ENCODE measurements at places on chromosomes 12 and 14.

- no peak for DNase-seq
These were observed 573 bp upstream of the SUSD6 start for GRCh38 chr14:69610874-69611171.

- peak; percentile 10 for DNase-seq
These were observed 11.8 kb downstream of the COPS7A start for GRCh38 chr12:6735448-6736191.

DNA sequence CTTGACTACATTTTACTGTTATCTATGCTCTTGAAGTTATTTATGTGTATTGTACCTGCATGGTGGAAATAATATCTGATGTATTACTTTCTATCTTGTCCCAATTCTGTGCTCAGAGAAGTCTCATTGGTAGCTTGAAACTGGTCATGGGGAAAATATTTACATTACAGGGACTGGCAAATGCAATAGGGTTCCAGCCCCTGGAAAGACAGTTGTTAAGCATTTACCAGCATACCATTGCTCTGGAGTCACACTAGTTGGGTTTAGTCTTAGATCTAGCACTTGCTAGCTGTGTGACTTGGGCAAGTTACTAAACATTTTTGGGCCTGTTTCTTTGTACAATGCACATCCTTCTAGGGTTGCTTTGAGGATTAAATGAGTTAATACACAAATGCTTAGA lies 86.3 kb upstream of the NRXN3 start:
- no peak for DNase-seq

DNA sequence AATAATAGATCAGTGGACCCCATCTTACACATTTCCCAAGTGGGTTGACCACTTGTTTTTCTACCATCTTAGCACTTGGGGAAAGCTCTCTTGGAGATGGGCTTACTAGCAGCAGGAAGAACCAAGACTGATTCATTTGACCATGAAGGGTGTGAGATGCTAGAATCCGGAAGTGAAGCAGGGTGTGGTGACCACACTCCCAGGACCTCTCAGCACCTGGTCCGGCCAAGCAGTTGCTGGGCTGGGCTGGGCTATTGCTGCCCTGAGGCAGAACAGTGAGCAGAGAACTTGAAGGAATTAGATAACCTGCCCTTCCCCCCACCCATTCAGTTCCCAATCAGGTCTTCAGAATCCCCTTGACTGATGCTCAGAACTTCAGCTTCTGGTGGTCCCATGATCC lies 24.4 kb downstream of the ADCY6 start:
- no peak for DNase-seq

GRCh38 chr14:88422047-88422446 lies 36.6 kb downstream of the SPATA7 start:
- DNase-seq, result no peak

- no peak for DNase-seq
These were observed 797.4 kb downstream of the DIO2 start for GRCh38 chr14:79413734-79414428.

DNA sequence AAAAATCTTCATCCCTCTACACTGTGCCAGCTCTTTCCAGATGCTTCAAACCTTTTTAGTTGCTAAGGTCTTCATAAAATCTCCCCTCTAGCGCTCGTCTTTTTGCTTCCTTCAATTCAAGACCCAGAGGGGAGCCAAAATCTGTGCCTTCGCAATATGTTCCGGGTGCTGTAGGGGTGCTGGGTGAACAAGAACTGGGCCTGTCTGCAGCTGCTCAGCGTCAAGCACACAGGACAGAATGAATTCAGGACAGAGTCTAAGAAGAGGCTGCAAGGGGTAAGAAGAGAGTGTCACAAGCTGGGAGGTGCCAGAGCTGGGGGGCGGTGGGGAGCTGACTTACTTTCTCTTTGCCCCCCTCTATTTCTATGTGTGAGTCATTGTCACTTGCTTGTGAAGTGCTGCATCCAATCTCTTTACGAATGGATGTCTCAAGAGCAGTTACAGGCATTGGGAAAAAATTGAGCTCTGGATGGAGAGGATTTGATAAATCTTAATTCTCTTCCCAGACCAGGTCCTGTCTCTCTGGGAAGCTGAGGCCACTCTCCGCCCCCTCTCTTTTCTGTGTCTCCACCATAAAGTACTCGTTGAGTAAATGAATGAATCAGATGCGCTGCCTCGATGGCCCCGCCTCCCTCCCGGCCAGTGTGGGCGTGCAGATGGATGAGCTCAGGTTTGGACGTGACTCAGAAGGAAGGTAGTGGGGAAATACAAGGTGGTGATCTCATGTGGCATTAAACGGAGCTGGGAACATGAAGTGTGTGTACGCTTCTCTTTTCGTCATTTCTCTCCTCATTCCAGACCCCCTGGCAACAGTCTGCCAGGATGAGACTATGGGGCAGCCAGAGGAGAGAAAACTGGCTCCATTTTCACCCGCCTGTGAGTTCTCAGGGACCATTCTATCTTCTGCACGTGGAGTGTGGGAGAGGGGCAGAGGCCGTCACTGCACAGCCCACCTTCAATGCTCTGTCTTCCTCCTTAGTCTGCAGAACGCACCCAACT lies 91.3 kb downstream of the TSPAN9 start:
- DNase-seq, result no peak

GRCh38 chr12:105587237-105587636 lies 256.7 kb downstream of the C12orf75 start:
- no peak for DNase-seq

DNA sequence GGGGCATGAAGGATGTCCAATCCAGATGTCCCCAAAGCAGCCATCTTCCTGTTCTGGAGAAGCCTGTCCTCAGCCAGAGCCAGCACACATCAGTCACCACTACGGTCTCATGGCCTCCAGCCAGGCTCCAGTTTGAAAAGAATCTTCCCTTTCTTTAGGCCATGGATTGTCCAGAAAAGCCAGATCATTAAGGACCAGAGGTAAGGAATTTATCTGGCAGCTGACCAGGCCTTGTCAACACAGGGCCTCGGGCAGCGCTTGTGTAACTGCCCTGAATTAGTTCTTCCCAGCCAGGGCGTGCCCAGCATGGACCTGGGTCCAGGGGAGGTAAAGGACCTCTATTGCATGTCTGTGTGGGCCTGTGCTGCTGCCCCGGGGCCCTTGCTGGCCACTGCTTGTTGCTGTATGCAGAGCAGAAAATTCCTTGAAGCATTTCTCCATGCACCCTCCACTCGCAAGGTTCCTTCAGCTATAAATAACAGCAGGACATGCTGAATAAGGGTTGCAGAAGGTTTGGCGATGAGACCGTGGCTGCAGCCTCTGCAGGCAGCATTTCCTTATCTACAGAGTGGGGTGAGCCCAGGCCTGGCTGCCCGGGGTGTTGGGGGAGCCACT lies 21.7 kb upstream of the VPS37B start:
- no peak for DNase-seq

- DNase-seq, result no peak
These were observed 148.6 kb downstream of the ANO4 start for GRCh38 chr12:100942984-100943749.

- DNase-seq, result no peak
These were observed 444.3 kb downstream of the NELL2 start for GRCh38 chr12:44431647-44432343.

- no peak for DNase-seq
These were observed 92.7 kb downstream of the B4GALNT3 start for GRCh38 chr12:552466-552865.

- no peak for DNase-seq
These were observed 144.5 kb downstream of the EPS8 start for GRCh38 chr12:15644700-15645099.

GRCh38 chr14:68232300-68233055 lies 412.9 kb downstream of the RAD51B start:
- DNase-seq, result no peak

GRCh38 chr12:116106870-116107269 lies 170.6 kb downstream of the MED13L start:
- no peak for DNase-seq

DNA sequence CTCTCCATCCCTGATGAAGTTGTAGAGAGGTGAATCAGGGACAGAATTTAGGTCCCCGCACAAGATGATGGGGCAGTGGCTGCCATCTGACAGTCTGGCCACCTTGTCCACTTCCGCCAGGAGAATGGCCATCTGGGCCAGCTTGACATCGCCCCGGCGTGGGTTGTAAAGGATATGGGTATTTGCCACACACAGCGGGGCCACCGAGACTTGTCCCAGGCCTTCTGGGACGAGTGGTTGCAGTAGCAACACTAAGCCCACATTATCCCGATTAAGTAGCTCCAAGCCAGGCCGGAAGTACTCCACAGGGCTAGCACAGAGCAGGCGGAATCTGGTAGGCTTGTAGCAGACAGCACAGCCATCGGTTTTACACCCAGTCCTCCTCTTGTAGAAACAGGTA lies 6.2 kb downstream of the ANGEL1 start:
- DNase-seq, result no peak

GRCh38 chr14:59570122-59570521 lies 6.5 kb downstream of the CCDC175 start:
- DNase-seq, result no peak

DNA sequence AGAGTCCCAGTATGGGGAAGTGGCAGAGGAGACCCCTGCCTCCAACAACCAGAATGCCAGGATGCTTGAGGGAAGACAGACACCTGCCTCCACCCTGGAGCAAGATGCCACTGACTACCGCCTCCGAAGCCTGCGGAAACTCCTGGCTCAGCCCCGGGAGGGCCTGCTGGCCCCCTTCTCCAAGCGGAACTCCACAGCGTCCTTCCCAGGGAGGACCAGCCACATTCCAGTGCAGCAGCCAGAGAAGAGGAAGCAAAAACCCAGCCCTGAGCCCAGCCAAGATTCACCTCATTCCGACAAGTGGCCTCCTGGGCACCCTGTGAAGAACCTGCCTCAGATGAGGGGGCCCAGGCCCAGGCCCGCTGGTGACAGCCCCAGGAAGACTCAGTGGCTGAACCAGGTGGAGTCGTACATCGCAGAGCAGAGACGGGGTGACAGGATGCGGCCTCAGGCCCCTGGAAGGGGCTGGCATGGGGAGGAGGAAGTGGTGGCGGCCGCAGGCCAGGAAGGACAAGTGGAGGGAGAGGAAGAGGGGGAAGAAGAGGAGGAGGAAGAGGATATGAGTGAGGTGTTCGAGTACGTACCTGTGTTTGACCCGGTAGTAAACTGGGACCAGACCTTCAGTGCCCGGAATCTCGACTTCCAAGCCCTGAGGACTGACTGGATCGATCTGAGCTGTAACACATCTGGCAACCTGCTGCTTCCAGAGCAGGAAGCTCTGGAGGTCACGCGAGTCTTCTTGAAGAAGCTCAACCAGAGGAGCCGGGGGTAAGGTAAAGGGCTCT lies 93.7 kb downstream of the B4GALNT3 start:
- DNase-seq, result peak; percentile 31

DNA sequence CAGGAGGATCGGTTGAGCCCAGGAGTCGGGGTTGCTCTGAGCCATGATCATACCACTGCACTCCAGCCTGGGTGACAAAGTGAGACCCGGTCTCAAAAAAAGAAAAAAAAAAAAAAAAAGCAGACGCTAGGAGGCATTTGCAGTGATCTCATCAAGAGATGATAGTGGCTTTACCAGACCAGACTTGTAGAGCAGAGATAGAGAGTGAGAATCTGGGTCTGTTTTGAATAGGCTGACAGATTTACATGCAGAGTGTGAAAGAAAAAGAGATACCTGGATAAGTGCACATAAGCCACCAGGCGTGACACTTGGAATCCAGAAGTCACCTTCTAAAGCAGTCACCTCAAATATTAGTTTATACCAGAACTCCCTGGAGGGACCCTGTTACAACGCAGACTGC lies 21.1 kb upstream of the FLRT2 start:
- no peak for DNase-seq

DNA sequence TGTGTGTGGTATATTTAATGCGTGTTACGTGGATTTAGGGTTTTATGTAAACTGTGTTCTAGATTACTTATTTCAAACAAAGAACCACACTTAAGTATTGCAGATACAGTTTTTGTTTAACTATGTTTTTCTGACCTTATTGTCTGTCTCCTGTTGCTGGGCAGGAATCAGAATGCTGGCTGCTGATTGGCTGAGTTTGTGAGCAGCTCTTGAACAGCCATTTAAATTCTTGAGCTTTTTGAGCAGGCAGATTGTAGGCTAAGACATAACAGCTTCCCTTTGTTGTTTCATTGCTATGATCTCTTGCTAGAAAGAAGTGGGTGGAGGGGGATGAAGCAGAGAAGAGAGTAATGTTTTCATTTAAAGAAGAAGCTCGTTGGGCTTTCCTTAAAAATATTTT lies 52.2 kb downstream of the ATF7IP start:
- peak; percentile 38 for DNase-seq

- no peak for DNase-seq
These were observed 55.5 kb downstream of the PPM1A start for GRCh38 chr14:60304509-60304908.

DNA sequence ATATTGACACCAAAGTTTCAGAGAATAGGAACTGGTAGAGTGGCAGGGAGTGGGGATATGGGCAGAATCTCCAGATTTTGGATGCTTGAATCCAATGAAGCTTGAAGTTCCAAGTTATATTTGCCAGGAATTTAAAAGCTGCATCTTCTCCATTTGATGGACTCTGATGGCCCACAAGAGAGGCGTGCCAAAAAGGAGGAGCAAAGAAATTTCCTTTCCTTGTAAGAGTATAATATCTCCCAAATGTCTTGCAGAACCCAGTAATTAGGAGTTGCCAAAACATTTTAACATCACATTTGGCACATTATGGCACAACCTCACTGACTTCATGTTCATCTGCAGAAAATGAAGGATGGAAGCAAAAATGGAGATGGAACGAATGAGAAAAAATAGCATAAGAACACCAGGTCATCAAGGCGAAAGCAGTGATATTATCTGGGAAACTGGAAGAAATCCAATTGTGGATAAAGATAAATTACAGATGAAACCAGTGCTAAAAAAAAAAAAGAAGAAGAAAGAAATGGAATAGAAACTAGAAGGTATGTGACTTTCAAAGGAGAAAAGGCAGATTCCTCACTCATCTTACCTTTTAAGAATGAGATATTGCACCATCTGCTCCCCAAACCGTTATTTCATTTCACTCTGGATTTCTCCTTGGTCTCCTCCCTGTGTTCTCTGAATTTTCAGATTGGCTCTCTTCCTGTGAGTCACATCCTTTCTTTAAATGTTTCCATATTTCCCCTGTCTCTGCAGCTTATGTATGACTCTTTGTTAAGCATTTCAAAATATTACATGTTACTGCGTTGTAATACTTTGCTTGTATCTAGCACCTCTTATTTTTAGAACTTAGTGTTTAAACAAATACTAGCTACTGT lies 13.5 kb upstream of the FLRT2 start:
- no peak for DNase-seq

GRCh38 chr14:62081012-62081612 lies 318.9 kb downstream of the SNAPC1 start:
- DNase-seq, result no peak

DNA sequence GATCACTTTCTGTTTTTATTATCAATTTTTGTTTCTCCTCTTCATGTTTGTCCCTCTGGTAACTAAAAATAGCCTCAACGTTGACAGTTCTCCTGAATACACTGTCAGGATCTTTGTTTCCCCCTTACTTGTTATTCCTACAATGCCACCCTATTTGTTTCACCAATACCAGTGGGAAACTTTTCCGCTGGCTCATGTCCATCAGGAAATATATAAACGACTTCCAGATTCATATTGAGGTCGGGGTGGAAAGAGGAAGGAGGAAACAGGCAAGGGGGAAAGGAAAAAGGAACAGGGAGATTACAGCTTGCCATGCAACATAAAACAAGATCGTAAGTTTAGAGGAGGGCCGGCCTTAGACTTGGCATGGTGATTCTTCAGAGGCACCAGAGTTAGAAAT lies 61.7 kb downstream of the BTBD7 start:
- no peak for DNase-seq

GRCh38 chr12:124609041-124609989 lies 41.9 kb upstream of the NCOR2 start:
- DNase-seq, result peak; percentile 88

- DNase-seq, result no peak
These were observed 260.6 kb upstream of the GARIN6 start for GRCh38 chr12:99386907-99387306.

- DNase-seq, result no peak
These were observed 5.4 kb downstream of the SOX5 start for GRCh38 chr12:23944067-23944466.
